ENCODE measurements at places on chromosomes 2 and 18.

- DNase-seq: no peak
Observed at GRCh38 chr2:157444641-157445040, 752 bp upstream of the CYTIP start.

DNA sequence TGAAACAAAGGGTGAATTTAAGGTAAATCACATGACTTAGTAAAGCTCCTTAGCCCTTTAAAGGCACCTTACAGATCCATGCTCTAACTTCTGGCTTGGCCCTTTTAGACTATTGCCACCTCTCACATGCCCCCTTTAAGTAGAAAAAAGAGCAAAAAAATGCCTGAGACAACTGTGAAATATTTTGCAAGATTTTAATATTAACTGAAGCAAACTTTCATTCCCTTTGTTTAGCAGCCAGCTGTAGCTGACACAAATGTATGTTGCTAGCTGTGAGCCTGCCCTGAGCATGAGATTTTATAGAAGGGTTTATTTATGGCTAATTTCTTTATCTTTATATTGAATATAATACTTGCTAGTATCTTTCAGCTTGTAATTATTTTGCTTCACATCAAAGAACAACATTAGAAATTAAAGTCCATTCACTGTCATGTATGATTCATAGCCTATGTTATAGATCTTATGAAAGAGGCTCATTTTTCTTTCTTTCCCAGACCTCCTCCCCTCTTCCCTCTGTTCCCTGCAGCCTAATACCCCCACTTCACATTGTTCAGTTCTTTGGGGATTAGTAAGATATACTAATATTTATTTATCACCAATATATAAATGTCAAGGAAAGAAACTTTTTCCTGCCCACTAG, 637.2 kb upstream of the ZEB2 start:
- no peak for DNase-seq

GRCh38 chr2:203412546-203413331, 84.5 kb downstream of the ABI2 start:
- DNase-seq: no peak

DNA sequence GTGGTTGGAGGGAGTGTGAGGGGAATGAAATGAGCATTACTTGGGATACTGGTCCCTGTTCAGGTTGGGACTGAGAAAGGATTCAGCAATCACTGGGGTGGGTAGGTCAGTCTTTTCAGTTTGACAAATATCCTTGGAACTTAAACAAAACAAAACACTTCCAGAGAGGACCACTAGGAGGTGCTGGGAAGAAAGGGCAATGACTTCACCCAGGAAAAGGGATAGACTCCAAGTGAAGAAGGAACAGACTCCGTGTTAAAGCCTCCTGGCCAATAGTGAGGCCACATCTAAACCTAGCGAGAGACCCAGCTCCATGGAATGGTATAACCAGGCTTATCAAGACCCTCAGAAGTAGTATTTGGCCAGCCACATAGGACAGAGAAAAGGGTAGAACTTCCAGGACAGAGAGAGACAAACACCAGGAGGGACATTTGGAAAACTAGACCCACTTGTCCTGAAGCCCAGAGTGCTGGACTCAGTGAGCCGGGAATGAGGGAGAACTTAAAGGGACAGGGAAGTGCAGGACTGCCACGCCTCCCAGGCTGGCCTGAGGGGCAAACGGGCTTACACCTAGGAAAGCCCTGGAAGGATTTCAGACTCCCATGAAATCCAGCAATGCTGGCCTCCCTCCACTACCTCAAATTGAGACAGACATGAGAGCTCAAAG, 19.6 kb upstream of the KCNG3 start:
- peak; percentile 18 for DNase-seq

- no peak for DNase-seq
Observed at GRCh38 chr2:51994123-51994763, 962.3 kb upstream of the NRXN1 start.

GRCh38 chr2:128438586-128438985, 119.9 kb upstream of the HS6ST1 start:
- DNase-seq: no peak

GRCh38 chr18:20960735-20961134, 150.9 kb downstream of the ROCK1 start:
- DNase-seq: no peak

DNA sequence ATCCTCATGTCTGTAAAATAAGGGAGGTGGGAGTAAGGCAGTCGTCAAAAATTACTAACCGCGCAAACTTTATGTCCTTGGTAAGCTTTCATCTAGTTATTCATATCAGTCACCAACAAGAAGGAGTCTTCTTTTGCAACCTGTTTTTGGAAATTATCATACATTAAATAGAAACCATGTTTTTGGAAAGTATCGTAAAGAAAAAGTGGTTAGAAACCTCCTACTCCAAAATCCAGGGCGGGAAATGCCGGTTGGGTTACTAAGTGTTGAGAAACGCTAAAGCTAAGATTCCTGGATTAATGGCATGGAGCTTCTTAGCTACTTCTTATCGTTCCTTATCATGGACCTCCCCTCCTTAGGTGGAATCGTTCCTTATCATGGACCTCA, 778 bp downstream of the BBS5 start:
- DNase-seq: peak; percentile 8

- peak; percentile 64 for DNase-seq
Observed at GRCh38 chr2:97870396-97870843, 125.3 kb downstream of the TMEM131 start.

- DNase-seq: no peak
Observed at GRCh38 chr2:43491065-43491639, 104.7 kb downstream of the THADA start.

DNA sequence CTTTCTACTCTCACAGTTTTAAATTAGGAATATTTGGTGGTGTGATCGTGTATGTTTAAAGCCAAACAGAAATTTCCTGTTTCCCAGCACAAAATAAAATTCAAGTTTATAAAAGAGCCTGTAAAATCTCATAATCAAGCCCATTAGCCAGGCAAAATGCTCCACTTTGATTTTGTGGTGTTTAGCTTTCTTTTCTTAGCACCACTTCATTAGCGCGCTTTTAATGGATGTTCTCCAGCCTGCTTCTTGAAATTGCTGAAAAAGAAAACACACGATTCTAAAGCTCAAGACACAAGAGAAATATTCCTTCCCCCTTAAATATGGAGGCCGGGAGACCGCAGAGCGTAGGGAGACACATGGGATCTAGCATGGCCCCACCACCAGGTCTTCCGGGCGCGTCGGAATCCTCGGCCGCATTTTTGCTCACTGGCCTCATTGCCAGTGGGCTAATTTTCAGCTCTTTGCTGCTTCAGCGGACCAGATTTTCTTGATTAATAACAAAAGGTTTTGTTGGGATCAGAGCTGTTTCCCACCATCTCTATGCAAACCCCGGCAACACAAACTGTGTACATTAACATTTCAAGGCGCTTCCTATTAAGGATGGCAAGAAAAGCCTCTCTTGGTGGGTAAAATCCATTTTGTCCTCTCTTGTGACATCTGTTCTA, 40.4 kb upstream of the ID2 start:
- DNase-seq: no peak

GRCh38 chr2:240797914-240798313, 22.1 kb downstream of the KIF1A start:
- DNase-seq: no peak

DNA sequence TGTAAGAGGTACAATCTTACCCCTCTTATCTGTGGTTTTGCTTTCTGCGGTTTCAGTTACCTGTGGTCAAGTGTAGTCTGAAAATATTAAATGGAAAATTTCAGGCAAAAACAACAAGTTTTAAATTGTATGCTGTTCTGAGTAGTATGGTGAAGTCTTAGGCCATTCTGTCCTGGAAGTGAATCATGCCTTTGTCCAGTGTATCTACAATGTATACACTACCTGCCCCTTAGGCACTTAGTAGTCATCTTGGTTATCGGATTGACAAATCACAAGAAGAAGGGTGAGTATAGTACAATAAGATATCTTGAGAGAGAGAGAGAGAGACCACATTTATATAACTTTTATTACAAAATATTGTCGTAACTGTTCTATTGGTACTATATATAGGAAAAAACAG, 43.5 kb downstream of the RAB3GAP1 start:
- no peak for DNase-seq

GRCh38 chr2:80380736-80381135, 76.2 kb upstream of the LRRTM1 start:
- no peak for DNase-seq

Data from Caki2 (cell line).